ENCODE measurements at places on chromosomes 2 and 18.

DNA sequence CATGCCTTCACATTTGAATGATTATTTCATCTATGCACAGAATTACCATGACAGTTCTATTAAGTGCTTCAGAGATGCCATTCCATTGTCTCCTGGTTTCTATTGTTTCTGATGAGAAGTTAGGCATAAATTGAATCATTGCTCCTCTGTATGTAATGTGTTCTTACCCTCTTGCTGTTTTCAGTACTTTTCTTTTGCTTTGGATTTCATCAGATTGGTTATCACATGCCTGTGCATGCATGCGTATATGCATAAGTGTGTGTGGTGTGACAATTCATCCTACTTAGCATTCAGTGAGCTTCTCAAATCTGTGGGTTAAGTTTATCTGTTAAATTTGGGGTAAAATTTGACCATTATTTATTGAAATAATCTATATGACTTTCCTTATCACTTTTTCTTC lies 263.3 kb upstream of the RND3 start:
- no peak for DNase-seq

DNA sequence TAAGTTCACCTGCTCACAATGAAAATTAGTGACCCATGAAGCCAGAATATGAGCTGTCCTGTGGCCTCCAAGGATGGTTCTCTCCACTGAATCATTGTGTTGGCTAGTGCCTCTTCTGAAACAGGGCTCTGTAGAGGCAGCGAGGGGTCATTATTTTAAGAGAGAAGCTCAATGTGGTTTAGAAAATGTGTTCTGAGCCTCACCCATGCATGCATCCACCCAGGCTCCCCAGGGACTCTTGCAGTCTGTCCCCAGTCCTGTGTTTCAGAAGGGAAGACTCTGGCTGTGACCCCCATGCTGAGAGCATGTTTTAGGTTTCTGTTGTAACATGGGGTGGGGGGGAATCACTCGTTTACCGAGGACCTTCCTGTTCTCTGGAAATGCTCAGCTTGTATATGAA lies 135.2 kb downstream of the RNF144A start:
- DNase-seq = no peak

DNA sequence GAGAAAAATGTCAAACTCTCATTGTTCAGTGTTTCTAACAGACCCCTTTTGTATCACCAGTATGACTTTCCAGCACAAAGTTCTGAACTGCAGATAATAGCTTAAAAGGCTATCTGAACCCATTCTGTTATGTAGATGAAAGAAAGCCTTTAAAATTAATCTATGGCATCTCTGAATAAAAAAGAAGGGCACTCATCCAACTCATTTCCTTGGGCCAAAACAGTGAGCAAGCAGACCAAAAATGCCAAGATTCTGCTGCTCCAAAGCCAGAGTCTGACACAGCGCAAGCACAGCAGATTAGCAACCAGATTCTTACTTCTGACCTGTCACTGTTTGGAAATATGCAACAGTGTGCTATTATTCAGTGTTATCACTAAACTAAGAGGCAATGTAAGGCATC lies 22.6 kb upstream of the ITGA6 start:
- peak; percentile 84 for DNase-seq

- DNase-seq = no peak
Measured at GRCh38 chr2:96414161-96414710, 78.7 kb downstream of the NCAPH start.

DNA sequence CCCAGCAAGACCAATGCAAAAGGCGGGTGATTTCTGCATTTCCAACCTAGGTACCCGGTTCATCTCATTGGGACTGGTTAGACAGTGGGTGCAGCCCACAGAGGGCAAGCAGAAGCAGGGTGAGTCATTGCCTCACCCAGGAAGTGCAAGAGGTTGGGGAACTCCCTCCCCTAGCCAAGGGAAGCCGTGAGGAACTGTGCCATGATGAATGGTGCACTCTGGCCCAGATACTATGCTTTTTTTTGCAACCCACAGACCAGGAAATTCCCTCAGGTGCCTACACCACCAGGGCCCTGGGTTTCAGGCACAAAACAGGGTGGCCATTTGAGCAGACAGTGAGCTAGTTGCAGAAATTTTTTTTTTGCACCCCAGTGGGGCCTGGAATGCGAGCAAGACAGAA lies 662.6 kb upstream of the ACVR2A start:
- DNase-seq = no peak

- DNase-seq = no peak
Measured at GRCh38 chr2:163723881-163724280, 11.9 kb downstream of the FIGN start.

- DNase-seq = peak; percentile 80
Measured at GRCh38 chr2:195820373-195820772, 163.3 kb downstream of the SLC39A10 start.

GRCh38 chr2:149743842-149744448 lies 156.4 kb upstream of the MMADHC start:
- DNase-seq = peak; percentile 98

Data from fibroblast of skin of back (primary cell).